ENCODE measurements at places on chromosomes 1 and 21.

GRCh38 chr1:40337443-40337842 lies 20.4 kb upstream of the COL9A2 start:
- no peak for DNase-seq

- DNase-seq: no peak
Measured at GRCh38 chr1:66246351-66247269, 287.3 kb upstream of the SGIP1 start.

GRCh38 chr1:27548858-27549719 lies 54.9 kb downstream of the AHDC1 start:
- DNase-seq: no peak

DNA sequence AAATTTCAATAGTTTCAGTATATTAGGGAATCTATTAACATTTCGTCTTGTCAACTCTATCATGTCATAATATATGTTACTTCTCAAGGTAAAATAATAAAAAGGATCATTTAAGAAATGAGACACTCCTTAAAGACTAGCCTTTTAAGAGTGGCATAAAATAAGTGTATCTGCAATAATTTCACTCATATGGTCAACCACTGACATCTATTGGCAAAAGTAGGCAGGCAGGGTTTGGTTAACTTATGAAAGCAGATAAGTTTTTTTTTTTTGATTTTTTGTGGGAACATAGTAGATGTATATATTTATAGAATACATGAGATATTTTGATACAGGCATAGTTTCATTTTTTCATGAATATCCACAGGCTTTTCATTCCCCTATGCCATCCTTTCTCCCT lies 5.5 kb upstream of the RGS21 start:
- DNase-seq: peak; percentile 59

GRCh38 chr1:230212405-230212936 lies 145.4 kb downstream of the GALNT2 start:
- no peak for DNase-seq

DNA sequence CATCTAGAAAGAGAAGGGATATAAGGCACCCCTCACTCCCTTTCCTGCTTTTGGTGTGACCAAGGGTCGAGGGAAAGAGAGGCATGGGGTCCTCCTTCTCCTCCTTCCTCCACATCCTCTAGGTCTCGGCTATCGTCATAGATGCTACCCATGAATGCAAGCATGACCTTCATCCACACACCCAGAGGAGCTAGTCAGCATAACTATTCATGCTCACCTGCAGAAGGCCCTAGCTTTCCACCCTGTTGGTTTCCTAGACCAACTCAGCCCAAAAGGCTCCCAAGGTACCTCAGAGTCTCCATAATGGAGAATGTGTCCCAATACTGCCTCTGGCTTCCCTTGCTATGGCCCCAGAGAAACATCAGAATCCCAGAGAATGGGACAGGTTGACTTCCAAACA lies 33.2 kb downstream of the MSTO1 start:
- no peak for DNase-seq

DNA sequence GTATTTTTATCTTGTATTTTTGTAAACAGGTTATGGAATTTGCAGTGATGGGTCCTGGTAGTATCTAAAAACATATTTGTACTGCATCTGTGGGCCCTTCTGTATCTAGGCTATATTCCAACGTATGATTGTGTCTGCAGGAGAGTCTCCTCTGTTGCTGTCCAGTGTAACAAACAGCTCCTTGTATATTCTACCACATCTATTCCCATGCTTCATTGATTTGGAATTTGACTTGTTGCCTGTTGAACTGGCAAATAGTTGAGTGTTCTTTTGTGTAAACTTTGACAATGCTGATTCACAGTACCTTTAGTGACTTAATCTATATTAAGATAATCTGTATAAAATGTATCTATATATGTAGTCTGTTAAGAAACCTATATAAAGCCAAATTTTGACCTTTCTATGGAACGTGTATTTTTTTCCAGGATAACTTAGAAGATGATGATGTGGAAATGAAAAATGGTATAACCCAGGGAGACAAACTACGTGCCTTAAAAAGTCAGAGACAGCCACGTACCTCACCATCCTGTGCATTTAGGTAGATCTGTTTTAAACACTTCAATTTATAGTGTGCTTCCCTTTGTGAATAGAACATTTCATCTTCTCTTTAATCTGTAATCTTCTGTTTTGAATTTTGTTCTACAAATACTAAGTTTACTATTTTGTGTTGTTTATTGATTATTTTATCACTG lies 43.4 kb upstream of the GPR88 start:
- DNase-seq: no peak

GRCh38 chr21:14414932-14415508 lies 32.1 kb upstream of the HSPA13 start:
- no peak for DNase-seq

GRCh38 chr1:41454406-41454805 lies 30.1 kb downstream of the EDN2 start:
- peak; percentile 91 for DNase-seq

GRCh38 chr21:15066123-15066575 lies 1.3 kb upstream of the NRIP1 start:
- DNase-seq: no peak

- DNase-seq: no peak
Measured at GRCh38 chr1:224811564-224811963, 117.9 kb upstream of the DNAH14 start.

DNA sequence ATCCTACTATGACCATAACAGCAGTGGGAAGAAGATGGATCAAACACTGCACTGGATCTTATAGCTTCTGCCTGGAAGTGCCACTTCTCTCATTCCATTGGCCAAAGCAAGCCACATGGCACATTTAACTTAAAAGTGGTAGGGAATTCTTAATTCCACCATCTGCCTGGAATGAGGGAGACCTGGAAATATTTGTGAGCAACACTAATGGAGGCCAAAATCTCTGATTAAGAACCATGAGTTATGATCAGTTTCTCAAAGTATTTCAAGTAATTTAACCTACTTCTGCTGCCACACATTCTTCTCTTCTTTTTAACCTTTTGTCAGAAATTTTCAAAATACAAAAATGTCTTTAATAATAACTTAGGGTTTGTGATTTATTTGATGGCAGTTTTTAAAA lies 154.0 kb upstream of the C1orf87 start:
- no peak for DNase-seq

All from tongue (tissue), 3 donors.